RWPE1 (cell line): ENCODE measurements at places on chromosomes 11 and 22.
A peak's percentile ranks its signal among the peaks of the same experiment; 100 is the strongest.

DNA sequence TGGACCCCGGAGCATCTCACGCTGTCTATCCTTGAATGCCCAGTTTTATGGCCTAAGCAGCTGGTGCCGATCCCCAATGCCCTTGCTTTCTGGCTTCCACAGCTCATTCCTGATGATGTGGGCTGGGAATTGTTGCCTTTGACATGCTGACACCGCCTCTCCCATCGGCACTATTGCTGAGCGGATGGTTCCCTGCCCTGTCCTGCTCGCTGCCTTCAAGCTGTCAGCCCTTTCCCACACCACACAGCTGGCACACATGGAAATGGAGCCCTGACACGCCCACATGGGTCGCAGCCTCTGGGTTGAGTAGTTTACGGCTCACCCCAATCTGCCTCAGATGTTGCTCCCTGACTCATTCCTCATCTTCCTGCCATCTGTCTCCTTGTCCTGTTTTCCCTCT, 110.2 kb upstream of the SESN3 start:
- DNase-seq: no peak

DNA sequence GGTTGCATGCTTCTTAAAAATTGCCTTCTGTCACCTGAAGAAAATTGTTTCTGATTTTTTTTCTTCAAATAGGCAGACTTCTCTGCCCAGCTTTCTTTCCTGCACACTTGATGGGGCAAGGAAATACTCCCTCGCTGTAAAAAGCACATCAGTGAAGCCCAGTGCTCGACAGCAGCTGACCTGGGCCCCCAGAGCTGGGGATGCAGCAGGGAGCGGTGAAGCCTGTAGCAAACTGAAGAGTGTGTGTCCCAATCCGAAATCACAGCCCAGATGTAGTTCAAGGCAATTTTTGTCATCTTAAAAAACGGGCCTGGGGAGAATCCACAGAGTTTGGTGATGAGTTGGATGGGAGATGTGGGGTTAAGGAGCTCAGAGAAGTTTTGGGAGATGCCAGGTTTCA, 27.0 kb upstream of the MPPED1 start:
- DNase-seq: no peak

DNA sequence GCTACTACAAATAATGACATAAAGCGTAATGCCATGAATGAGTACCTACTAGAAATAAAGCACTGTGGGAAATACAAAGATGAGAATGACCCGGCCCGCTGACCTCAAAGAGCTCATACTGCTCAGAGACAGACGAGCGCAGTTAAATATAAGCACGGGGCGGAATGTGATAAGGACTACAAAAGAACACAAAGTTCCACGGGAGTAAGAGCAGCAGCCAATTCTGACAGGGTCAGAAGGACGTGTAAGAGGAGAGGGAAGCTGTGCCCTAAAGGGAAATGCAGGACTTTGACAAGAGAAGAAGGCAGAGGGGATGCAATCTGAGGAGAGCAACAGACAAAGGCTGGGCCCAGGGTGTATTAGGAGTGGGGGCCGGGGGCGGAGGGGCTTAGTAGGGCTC, 314.6 kb downstream of the LARGE1 start:
- no peak for DNase-seq

- no peak for DNase-seq
Observed at GRCh38 chr11:108788565-108789199, 123.8 kb downstream of the DDX10 start.

DNA sequence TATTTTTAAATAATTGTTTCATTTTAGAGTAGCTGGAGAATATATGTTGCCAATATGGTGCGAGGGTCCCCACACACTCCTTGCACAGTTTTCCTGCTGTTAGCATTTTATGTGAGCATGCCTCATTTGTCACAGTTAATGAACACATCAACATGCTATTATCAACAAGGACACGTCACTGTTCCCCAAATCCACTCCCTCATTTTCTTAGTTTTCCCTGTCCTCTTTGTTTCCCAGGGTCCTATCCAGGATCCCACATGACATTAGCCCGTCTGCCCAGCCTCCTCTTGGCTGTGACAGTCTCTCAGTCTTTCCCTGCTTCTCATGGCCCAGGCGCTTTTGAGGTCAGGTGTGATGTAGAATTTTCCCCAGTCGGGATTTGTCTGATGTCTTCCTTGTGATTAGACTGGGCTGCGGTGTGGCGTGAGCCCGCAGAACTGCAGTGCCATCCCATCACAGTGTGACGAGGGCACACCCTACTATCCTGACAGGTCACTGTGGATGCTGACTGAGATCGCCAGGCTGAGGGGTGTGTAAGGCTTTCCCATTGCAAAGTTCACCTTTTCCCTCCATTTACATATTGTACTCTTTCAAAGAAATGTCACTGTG, 450.6 kb upstream of the B3GAT1 start:
- no peak for DNase-seq

DNA sequence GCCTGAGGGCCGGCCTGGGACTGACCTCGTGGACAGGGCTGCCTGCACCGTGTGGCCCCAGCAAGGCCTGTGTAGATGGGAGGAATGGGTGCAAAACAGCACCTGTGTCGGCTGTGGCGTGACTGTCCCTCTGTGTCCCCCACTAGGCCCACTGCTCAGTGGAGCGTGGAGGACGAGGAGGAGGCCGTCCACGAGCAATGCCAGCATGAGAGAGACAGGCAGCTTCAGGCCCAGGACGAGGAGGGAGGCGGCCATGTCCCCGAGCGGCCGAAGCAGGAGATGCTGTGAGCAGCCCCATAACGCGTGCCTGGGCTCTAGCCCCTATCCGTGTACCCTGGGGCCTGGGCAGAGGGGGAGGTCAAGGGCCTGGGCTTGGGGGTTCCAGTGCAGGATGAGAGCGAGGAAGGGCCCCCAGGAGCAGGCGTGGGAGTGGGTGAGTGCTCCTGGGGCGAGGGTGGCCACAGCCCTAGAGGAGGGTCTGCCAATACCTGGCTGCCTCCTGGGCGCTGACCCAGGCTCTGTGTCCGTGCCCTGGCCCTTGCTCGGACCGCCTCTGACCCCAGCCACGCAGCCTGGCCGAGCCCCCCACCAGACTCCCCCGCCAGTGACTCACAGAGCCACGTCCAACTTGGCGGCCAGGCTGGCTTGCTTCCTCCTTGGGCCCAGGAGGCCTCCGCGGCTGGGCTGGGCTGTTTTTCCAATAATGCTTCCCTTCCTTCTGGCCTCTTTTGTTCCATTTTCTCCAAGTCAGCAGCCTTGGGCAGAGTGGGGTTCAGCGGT, 11.6 kb downstream of the PRR33 start:
- DNase-seq: no peak

GRCh38 chr11:134460062-134460561, 48.1 kb upstream of the B3GAT1 start:
- DNase-seq: no peak

GRCh38 chr11:99693941-99694492, 673.3 kb downstream of the CNTN5 start:
- peak; percentile 60 for DNase-seq

- DNase-seq: no peak
Observed at GRCh38 chr22:19214078-19214473, 35.5 kb upstream of the SLC25A1 start.

DNA sequence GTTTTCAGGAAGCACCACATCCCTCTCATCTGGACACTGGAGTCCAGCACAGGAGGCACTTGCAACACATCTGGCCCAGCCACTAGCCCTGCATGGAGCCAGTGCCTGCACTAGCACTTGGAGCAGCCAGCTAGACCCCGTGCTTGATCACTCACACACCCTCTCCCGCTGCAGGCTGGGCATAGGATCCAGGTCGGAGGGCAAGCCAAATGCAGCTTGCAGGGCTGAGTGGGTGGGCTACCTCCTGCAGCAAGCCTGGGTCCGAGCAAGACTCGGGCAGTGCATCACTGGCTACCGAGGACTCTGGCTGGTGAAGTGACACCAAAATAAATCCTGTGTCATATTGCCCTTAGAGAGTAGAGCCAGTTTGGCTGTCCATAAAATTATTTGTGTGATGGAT, 1795.4 kb downstream of the LRRC4C start:
- DNase-seq: no peak

DNA sequence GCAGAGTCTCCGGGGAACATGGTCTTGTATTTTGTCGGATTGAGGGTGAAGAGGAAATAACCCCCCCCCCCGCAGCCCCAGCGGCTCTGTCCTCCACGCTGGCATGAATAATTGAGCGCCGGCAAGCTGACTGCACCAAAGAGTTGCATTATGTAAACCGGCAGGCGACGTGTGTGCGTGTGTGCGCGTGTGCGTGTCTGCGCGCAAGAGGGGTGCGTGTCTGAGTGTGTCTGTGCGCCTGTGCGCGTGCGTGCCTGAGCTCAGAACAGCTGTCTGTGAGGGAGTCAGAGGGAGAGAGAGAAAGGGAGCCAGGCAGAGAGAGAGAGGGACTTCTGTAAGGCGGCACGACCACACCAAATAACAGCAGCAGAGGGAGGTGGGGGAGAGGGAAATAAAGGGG, 94.4 kb downstream of the SCN3B start:
- DNase-seq: no peak

- no peak for DNase-seq
Observed at GRCh38 chr11:18063125-18063524, 17.1 kb upstream of the TPH1 start.

- DNase-seq: no peak
Observed at GRCh38 chr11:65218446-65218845, 36.7 kb downstream of the CAPN1 start.

GRCh38 chr11:122253589-122254231, 137.7 kb upstream of the BLID start:
- no peak for DNase-seq

DNA sequence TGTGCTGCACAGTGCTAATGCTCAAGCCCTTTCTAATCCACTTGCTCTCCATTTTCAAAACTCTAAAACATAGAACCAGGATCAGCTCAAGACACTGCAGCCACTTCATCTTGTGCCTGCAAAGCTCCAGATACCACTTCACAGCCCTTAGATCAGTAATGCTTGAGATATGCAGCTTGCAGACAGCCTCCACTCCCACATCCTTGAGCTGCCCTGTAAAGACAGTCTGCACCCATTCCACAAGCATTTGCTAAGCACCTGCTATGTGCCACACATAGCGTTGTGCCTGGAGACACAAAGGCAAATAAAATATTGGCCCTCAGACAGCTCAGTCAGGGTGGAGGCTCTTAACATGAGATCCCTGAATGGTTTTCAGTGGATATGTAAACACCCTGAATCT, 192.5 kb upstream of the SNX19 start:
- DNase-seq: no peak

DNA sequence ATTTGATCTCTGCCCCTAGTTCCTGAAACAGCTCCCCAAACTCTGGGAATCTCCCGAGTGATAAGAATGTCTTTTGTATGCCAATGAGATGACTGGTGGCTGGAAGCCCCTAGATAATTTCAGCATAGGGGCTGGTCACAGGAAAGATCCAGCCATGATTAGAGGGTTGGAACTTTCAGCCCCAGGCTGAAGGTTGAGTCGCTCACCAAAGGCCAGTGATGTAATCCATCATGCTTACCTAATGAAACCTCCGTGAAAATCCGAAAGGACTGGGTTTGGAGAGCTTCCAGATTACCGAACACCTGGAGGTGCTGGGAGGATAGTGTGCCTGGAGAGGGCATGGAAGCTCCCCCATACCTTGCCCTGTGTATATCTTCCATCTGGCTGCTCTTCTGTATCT, 26.0 kb downstream of the LRRC32 start:
- no peak for DNase-seq

GRCh38 chr22:21972293-21972779, 10.3 kb downstream of the TOP3B start:
- no peak for DNase-seq

DNA sequence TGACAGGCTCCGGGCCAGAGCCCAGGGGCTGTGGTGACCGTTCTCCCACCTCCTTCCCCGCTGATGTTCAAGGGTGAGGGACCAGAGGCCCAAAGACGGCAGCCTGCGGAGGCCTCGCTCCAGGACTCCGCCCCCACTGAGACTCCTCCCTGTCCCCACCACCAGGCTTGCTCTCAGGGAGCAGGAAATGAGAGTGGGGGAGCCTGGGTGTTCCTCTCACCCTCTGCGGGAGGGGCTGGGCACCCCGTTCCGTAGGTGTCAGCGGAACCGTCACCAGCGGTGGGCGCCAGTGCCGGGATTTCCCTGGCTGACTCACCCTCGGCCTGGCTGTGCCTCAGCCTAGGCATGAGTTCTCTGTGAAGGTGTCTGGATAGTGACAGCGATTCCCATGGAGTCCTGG, 15.7 kb downstream of the DAGLA start:
- DNase-seq: peak; percentile 83

DNA sequence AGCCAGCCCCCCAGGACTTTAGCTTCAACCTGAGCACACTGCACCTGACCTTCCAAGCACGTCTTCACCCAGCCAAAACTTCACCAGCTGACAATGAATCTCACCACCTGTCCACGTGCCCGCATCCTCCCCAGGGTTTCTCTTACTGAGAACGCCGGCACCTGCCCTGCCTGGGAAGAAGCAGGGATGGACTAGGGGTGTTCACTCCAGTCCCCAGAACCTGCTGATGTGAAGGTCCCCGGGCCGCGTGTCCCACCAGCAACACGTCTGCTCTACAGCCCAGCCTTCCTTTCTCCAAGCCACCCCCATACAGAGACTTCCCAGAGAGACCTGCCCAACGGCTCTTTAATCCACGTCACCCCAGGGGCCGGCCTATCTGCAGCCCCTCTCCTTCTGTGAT, 12.8 kb downstream of the CPT1A start:
- DNase-seq: no peak

DNA sequence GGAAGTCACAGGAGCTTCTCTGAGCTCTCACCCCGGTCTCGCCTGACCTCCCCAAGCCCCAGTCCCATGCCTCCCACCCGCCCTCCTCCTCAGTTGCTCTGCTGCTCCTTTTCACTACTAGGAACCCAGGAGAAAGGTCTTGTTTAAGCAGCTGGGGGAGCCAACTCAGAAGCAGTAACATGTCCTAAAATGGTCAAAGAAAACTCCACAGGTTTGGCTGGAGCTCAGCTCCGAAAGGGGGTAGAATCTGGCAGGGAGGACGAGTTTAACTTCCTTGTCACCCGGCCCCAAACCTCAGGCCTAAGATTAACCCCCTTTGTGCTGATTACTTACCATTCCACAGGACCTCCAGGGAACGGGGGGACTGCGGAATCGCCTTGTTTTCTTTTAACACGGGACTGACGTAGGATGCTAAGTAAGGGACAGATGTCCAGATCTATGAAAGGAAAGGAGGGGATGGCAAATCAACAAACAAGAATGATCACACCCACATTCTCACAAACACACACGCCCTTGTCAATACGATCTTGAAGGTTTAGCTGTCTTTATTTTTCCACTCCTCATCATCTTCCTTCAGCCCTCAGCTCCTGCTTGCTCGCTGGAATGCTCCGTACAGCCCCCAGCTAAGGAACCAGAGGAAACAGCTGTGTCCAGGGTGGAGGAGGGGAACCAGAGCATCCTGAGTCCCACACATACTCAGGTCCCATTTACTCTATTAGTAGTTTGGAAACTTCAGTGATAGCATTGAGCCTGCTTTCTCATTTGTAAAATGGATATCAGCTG, 13.5 kb downstream of the PCSK7 start:
- DNase-seq: no peak

DNA sequence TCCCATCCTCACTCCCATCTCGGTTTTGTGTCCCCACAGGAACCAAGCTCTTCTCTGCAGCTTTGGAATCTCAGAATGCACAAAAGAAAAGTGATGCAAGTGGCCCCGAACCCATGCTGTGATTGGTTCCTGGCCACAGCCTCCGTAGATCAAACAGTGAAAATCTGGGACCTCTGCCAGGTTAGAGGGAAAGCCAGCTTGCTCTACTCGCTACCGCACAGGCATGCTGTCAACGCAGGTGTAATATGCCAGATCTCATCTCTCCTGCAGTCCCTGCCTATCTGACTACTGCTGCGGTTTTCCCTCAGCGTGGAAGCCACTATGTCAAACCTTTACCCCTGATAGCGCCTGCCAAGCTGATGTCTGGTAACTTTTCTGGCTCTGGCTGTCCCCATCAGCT, 200.5 kb upstream of the LRRC4C start:
- DNase-seq: no peak
